ENCODE measurements at places on chromosomes 7 and 10.

DNA sequence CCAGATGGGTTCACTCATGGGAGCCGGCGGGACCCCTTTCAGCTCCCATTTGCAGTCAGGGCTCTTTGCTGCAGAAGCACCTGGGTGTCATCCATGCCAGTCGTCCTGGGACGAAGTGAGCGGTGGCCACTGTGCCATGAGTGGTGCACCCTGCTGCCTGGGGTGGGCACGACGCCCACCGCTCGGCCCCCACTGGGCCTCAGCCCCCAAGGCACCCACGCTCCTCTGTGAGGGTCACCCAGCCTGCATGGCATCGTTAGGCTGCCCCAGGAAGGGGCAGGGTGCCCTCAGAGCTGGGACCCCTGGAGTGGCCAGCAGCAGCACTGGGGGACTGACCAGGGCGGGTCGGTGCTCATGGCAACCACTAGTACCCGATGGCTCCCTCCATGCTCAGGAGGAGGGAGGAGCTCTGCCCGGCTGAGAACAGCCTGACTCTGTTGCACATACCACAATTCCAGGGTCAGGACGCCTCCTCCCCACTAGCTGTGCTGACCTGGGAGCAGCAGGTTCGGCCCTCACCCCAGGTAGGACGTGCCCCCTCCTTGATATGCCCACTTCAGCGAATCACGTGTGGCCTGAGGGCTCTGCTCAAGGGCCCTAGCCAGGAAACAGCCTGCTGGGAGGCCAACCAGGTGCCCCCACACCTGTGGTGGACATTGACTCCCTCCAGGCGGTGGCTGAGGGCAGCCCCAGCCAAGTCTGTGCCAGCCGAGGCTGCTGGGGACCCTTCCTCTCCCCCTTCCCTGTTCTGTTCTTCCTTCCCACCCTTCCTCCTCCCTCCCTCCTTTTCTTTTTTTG is 28.5 kb upstream of the CFAP46 start:
- no peak for DNase-seq

DNA sequence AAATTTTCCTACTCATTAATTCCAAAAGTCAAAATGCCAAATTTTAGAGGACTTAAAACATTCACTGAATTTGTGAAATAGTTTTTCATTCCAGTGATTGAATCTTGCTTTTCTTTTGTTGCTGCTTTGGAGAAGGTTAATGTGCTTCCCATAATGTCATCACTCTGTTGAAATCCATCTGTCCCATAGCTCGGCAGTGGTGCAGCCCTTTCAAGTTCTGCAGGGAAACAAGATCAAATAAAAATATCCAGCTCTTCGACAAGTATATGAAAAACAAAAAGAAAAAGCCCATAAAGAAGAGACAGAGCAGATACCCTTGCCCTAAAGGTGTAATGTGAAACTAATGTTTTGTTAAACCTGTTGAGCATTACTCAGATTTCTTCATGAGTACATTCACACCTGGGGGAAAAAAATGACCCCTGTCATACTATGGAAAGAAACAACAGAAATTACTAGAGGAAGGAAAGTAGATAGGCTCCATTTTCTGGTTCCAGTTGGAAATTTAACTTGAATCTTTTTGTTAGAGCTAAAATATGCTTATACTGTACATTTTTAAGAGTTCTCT is 35.1 kb downstream of the AGR3 start:
- no peak for DNase-seq

DNA sequence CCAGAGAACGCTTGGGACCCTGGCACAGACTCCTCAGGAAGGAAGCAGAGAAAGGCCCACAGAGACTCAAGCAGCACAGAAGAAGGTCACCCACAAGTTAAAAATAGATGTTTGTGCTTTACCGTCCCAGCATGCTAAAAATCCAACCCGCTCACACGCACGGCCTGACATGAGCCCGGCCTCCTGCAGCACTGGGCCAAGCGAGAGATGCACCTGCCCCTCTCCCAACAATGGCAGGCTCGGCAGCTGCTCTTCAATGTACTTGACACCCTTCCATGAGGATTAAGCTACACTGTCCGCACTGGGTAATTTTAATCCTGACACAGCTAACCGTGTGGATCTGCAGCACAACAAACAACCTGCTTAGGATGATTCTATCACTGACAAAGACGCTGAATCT is 9.3 kb downstream of the DIP2C start:
- no peak for DNase-seq

GRCh38 chr7:76060842-76061241 is 12.9 kb downstream of the MDH2 start:
- DNase-seq = no peak

DNA sequence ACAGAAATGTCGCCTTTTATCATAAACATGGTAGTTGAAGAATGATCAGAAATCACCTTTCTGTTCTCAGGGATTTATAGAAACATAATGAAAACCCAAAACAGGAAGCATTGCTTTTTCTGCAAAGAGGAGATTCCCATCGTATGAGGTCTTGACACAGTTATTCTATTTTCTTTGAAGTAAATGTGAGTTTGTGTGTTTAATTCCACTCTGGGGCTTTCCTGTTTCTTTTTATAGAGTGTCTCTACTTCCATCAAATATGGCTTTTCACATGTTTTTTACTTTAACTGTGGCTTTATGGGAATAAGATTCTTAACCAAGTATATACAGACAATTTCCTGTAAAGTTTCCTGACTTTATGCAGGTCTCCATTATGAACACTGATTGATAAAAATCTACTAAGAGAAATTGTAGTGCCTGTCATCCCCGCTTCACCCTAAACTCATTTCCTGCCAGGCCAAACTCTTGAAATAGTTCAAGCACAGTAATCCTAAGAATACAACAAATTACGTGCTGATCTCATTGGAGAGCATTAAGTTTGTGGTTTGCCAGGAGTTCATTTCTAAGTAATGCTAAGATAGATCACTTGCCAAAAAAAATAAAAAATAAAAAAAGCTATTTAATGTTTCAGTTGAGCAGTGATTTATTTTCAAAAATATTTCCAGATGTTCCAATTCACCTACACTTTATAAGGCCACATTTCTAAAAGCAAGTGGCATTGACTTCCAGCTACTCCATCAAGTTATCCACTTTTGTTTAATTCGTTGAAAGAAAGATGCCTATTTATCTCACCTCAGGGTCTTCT is 52.2 kb upstream of the SEC61G start:
- DNase-seq = no peak

DNA sequence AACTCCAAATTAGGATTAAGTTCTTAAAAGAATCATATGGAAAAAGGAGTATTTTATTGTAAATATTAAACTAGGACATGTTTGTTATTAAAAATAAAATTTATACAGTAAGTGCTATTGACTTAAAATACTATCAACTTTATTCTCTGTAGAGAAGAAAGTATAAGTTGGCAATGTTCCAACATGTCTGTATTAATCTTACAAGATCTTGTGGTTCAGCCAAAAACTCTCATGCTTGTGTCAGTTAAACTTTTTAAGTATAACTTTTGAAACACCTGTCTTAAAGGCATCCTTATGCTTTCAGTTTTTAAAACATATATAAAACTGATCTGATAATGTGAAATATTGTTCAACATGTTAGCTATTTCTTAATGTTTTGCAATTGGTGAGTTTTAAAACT is 160.7 kb downstream of the ZEB1 start:
- no peak for DNase-seq

DNA sequence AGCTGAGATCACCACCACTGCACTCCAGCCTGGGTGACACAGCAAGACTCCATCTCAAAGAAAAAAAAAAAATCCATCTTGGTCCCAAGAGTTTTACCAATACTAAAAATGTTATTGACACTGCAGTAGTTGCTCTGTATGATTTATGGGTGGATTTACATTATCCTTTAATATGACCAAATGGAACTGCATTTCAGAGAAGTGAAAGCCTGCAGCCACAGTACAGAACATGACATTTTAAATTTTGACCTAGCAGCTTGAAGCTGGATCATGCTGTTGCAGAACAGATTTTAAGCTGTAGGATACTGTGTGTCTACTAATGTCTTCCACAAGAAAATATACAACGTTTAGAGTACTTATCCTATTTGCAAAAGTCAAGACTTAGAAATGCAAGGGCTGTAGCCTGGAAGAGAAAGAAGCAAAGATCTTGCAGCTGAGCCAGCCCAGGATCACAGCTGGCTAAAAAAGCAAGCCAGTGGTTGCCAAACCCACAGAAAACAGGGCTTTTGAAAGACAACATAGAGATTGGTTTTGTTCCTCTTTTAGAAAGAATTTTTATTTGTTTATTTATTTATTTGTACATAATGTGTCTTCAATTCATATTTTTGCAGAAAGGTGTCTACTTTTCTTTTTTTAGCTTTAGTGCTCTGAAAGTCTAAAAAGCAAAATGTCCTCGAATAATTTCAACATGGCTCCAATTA is 55.2 kb upstream of the WNT16 start:
- no peak for DNase-seq

DNA sequence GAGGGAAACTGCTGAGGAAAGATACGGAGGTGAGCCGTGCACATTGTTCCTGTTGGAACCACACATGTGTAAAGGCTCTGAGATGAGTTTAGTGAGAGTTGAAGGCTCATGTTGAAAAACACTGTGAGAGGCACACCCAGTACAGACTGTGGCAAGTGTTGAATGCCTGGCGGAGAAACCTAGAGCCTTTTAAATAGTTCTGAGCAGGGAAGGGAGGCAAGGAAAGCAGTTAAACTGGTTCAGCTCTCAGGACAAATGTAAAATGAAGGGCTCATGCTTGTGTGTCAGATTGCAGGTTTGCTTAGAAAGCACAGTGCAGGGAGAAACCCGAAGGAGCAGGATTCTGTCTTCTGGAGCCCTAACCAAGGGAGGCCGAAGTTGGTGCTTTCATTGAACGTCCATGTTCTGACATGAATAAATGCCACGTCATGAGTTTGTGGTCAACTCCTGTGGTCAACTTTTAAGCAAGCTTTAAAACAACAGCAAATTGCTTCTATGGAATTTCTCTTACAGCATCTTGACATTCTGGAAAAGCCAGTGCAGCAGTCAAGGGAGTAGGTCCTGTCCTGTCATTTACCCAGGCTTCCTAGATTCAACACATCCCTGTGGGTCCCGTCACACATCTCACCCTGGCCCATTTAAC is 650.9 kb upstream of the GALNT17 start:
- DNase-seq = no peak

DNA sequence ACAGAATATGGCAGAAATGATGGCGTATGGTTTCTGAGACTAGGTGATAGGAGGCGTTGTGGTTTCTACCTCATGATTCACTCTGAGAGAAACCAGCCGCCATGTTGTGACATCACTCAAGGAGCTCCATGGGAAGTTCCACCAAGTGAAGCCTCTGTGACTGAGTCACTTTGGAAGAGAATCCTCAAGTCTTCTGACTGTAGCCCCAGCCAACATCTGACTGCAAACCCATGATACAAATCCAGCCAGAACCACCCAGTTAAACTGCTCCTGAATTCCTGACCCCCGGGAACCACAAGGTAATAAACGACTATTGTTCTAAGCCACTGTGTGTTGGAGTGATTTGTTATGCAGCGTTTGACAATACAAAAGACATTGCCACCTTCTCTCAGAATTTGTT is 91.1 kb upstream of the CARD11 start:
- no peak for DNase-seq

DNA sequence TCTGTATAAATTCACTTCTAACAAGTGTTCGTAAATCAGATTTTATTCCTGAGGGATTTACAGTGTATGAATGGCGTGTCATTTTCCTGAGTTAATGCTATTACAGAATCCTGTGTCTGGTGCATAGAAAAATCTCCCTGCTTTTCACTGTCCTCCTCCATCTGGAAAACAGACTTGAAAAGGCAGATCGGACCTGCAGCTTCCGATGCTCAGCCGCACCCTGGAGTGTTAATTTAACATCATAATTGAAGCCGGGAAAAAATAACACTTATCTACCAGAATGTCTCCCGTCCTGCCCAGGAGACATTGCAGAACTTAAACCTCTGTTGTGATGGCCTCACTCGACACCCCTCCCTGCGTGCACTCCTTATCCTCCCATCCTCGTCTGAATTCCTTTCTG is 442.1 kb upstream of the FOXK1 start:
- DNase-seq = no peak

- no peak for DNase-seq
These were observed 35.1 kb downstream of the UMAD1 start for GRCh38 chr7:7675686-7676085.

DNA sequence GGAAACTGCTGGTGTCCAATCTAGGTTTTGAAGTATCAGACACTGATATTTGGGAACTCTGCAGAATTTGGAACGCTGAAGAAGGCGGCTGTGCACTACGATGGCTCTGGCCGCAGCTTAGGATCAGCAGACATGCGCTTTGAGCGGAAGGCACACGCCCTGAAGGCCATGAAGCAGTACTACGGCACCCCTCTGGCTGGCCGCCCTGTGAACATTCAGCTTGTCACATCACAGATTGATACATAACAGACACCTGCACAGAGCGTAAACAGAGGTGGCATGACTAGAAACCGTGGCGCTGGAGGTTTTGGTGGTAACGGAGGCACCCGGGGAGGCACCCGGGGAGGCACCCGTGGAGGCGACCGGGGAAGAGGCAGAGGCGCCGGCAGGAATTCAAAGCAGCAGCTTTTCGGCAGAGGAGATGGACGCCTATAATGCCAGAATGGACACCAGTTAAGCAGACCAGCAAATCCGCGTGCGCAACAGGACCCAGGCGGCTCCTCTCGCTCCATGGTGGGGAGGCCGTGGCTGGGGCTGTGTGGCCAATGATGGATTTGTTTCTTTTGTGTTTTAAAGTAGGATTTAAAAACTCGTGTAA is 22.2 kb upstream of the CCL24 start:
- no peak for DNase-seq

DNA sequence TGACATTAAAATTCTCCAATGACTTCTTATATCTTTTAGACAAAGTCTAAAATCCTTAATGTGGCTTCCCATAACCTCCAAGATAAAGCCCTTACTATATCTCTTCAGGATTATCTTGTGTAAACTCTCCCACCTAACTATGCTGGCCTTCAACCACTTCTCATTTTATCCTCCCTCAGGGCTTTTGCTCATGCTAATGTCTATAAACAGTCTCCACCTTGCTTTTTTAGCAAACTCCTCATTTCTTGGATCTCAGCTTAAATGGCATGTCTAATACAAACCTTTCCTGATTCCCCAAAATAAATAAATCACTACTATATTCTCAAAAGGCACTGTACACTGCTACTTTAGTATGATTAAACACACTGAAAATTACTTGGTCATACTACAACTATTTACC is 181.2 kb downstream of the LRRN3 start:
- no peak for DNase-seq

DNA sequence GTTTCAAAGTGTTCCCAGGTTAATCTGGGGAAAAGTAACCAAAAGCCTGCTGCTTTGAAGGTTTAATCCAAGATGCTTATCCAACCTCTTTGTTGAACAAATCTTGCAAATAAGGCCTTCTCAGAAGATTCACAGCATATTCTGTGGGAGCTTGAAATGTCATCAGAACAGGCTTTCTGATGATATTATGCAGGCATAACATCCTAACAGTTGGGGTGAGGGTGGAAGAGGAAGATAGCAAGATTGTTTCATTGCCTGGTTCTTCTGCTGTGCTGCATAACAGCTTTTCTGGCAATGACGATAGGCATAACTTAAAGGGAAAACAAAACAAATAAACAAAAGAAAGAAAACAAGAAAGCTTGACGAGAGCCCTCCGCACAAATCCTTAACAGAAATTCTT is 217.4 kb downstream of the PHF14 start:
- no peak for DNase-seq

- no peak for DNase-seq
These were observed 54.6 kb downstream of the CDHR3 start for GRCh38 chr7:106017657-106018056.
